ENCODE measurements at places on chromosomes 3 and 15.

GRCh38 chr3:74420538-74421124 is 193.8 kb downstream of the CNTN3 start:
- DNase-seq = no peak

DNA sequence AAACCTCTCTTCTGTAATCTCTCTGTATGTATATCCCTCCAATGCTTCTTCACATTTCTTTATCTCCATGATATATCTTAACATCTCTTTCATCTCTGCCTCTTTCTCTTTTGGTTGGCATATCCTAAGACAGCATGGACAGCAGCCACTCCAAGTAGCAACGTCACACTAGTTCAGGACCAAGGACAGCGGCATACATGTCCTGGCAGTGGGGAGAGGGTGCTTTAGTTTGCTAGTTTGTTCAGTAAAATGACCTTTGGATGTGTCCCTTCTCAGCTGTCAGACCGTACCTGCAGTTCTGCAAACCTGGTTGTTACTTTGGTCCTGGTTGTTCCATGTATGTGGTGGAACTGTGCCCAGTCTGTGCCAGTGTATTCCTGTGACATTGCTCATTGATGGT is 225.6 kb upstream of the ROPN1 start:
- no peak for DNase-seq

DNA sequence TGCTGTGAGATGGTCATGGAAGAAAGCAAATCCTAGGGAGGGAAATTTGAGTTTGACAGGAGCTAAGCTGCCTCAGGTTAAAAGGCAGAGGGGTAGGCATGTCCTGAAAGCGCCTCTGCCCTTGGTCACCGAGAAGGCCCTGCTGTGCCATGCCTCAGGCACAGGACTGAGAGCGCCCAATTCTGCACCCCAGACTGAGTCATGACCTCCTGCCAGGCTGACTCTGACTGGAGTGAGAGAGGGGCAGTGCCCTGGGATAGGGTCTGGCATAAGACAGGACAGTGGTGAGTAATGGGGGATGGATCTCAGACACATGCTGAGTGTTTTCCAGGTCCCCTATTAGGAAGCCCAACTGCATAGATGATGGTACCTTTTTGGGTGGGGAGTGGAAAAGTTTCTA is 44.4 kb downstream of the EPHB1 start:
- peak; percentile 39 for DNase-seq

- no peak for DNase-seq
These were observed 86.1 kb upstream of the BCL6 start for GRCh38 chr3:187831125-187832051.

GRCh38 chr3:108487439-108487838 is 23.0 kb downstream of the MYH15 start:
- DNase-seq = no peak

GRCh38 chr3:152256851-152257562 is 11.7 kb upstream of the MBNL1 start:
- DNase-seq = no peak
